ENCODE measurements at places on chromosomes 5 and 9.

- H3K27me3 ChIP-seq: no peaks in the 10 kb centered on the region
- H3K4me3 ChIP-seq: no peak overlapping the region
- DNase-seq: no peak
- H3K4me1 ChIP-seq: no peaks in the 10 kb centered on the region
- H3K36me3 ChIP-seq: no peaks in the 10 kb centered on the region
These were observed 143.7 kb downstream of the C5orf15 start for GRCh38 chr5:133824661-133825254.

DNA sequence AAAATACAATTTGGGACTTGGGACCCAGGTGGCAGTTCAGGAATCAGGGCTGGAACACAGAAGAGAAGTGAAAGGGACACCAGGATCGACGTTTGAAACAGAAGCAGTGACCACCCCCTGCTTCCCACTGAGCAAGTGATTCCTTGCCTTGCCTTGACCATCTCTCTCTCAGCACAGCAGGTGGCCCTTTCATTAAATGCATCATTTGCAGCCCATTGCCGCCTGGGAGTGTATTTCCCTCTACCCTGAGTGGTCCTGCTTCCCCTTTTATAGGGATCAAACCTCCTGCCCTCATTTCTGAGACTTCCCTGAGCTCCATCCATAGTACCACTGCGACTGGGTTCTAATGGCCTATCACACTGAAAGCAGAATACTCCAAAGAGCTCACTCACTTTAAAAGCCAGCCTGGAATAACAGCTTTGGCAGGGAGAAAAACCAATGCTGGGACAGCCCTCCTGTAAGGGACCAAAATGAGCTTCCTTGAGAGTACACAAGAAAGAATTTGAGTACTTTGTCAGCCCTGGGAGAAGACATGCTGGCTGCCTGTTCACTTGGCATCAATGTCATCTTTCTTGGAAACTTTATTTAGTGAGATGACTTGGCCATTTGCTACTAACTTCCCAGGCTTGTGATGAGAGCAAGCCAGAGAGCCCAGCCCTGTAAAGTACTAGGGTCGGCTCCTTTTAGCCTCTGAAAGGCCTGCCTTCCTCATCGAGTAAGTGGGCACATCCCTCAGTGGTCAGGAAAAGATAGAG, 149.7 kb downstream of the SLIT3 start:
- no peak overlapping the region for H3K4me3 ChIP-seq
- H3K27me3 ChIP-seq: no peaks in the 10 kb centered on the region
- no peaks in the 10 kb centered on the region for H3K36me3 ChIP-seq
- H3K27ac ChIP-seq: no peak overlapping the region
- DNase-seq: no peak

DNA sequence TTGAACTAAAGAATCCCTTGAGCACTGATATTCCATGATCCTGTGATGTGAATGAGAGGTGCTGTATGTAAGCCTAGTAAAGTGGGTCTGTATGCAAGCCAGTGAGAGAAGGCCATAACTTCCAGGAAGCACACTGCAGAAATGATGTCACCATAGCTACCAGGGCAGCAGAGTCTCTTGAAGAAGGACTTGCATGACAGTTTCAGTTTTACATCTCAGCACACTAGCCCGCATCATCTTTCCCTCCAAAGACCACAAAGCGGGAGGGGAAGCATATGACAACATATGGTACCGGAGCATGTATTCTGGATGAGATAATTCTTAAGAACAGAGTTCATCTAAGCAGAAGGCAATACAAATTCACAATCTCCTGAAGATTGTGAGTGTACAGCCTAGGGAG, 37.6 kb upstream of the MAST4 start:
- DNase-seq: no peak
- no peak overlapping the region for H3K27ac ChIP-seq
- H3K27me3 ChIP-seq: no peaks in the 10 kb centered on the region
- no peak overlapping the region for H3K4me3 ChIP-seq

DNA sequence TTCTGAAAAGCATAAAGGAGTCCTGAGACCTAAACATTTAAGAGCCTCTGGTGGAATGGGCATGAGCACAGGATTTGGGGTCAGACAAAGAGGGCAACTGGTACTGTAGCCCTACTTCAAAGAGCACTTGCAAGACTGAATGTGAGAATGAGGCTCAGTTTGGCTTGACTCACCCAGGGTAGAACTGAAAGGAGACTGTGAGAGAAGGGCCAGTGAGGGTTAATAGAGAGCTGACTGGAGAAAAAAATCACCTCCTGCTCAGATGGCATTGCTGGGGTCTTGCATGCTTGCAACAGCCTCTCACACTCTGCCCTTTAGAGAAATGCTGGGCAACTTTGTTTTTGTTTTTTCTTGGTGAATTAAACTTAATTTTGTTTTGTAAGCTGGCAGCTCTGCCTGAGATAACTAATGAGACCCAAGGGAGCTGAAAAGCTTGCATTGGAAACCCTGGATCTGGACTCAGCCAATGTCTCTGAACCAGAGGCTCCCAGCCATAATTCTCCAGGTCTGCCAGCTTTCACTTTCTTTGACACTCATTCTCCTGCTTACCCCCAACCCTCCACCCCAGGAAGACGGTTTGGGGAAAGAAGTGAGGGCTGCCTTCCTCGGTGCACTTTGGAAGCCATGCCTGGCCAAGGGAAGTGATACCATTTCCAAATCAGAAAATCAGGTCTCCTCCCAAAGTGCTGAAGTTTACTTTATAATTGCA, 161.1 kb upstream of the PANK3 start:
- no peaks in the 10 kb centered on the region for H3K27me3 ChIP-seq
- H3K36me3 ChIP-seq: no peaks in the 10 kb centered on the region
- no peak for DNase-seq

- no peak for DNase-seq
- H3K36me3 ChIP-seq: no peaks in the 10 kb centered on the region
- H3K4me1 ChIP-seq: no peaks in the 10 kb centered on the region
- H3K27ac ChIP-seq: no peak overlapping the region
- H3K4me3 ChIP-seq: no peak overlapping the region
These were observed 254.6 kb downstream of the EDIL3 start for GRCh38 chr5:84130006-84130580.

DNA sequence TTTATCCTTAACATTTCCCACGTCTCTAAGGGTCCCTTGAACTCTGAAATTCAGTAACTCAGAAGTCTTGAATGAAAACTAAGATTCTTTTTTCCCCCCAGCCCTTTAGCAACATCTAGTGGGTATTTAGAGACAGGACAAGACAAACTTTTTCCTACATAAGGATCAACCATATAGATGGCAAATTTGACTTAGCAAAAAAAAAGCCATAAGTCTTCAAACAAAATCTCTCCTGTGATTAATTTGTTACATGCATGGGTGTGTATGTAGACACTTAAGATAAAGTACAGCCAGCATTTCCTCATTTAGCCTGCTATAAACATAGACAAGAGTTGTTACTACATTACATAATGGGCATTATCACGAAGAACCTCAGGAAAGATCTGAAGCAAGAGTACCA, 29.1 kb upstream of the ANKRD31 start:
- no peak for DNase-seq
- H3K36me3 ChIP-seq: no peaks in the 10 kb centered on the region
- no peak overlapping the region for H3K4me3 ChIP-seq
- H3K4me1 ChIP-seq: no peaks in the 10 kb centered on the region
- H3K27me3 ChIP-seq: no peaks in the 10 kb centered on the region
- no peak overlapping the region for H3K27ac ChIP-seq

DNA sequence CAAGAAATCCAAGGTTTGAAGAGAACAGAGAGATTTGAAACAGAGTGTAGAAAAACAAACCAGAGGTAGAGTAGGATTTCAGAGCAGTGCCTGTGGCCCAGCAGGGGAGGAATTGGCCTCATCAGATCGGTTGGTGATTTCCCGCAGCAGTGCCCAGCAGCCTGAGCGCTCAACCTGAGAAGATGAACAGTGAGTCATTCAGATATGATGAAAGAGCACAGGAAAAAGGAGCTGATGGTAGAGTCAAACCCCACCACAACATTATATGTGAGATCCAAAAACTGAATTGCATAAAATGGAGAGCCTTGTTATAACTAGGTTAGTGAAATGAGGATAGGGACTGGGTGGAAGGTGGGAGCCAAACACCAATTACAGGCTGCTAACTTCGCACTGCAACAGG, 248.9 kb downstream of the PIK3R1 start:
- no peaks in the 10 kb centered on the region for H3K27me3 ChIP-seq
- H3K4me1 ChIP-seq: no peaks in the 10 kb centered on the region
- DNase-seq: no peak
- H3K4me3 ChIP-seq: no peak overlapping the region
- H3K27ac ChIP-seq: no peak overlapping the region

DNA sequence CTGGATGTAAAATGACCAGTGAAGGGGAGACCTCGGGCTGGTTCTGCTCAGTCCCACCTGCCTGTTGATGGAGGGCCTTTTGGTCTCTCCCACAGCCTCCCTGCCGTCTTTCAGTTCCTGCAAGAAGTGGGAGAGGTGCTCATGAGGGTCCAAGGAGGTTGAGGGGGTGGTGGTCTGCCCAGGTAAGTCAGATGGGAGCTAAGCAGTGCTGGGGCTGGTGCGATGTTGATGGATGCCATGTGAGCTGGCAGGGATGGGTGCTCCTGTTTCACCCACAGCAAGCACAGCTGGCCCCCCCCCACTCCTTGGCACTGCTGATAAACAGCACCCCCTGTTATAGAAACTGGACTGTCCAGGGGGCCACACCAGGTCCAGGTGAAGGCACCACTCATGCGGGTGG, 145.6 kb downstream of the NSG2 start:
- H3K36me3 ChIP-seq: no peaks in the 10 kb centered on the region
- no peak overlapping the region for H3K27ac ChIP-seq
- no peak for DNase-seq
- no peak overlapping the region for H3K4me3 ChIP-seq
- no peaks in the 10 kb centered on the region for H3K4me1 ChIP-seq

DNA sequence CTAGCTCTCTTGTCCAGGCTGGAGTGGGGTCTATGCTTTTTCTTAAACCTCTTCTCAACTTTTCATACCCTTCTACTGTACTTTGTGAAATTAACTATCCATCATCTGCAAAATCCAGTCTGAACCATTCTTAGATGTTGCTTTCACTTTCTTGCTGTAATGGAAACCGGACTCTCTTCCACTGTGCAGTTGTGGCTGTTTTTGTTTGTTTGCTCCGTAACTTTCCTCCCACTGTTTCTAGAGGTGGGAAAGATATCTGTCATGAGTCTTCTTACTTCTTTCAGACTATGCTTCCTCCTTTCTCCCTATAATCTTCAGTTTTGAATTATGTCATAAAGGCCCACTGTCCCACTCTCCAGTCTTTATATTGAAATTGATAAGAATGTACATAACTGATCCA, 6.5 kb downstream of the TNPO1 start:
- no peaks in the 10 kb centered on the region for H3K27me3 ChIP-seq
- no peak overlapping the region for H3K27ac ChIP-seq
- H3K4me3 ChIP-seq: no peak overlapping the region
- no peaks in the 10 kb centered on the region for H3K36me3 ChIP-seq
- H3K4me1 ChIP-seq: no peaks in the 10 kb centered on the region

DNA sequence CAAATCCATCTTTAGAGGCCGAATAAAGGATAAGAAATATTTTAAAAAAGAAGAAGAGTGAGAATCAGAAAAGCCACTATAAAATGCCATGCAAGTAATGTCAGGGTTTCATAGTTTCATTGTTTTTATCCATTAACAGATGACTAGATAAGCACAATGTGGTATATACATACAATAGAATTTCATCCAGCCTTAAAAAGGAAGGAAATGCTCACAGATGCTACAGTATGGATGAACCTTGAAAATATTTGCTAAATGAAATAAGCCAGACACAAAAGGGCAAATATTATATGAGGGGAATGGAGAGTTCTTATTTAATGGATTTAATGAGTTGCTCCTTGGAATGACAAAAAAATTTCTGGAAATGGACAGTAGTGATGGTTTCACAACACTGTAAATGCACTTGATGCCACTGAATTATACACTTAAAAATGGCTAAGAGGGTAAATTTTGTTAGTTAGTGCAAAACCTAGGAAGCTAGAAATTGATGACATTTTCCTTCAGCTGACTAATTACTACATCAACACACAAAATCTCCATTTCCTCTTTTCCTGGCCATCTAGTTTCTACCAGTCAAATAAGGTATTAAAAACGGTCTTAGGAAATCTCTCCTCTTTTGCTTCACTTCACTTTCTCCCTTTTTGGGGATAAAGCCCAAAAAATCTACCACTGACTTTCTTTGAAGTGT, 86.6 kb downstream of the GNA14 start:
- no peaks in the 10 kb centered on the region for H3K27me3 ChIP-seq
- H3K4me3 ChIP-seq: no peak overlapping the region
- DNase-seq: no peak
- H3K4me1 ChIP-seq: no peaks in the 10 kb centered on the region
- no peaks in the 10 kb centered on the region for H3K36me3 ChIP-seq

DNA sequence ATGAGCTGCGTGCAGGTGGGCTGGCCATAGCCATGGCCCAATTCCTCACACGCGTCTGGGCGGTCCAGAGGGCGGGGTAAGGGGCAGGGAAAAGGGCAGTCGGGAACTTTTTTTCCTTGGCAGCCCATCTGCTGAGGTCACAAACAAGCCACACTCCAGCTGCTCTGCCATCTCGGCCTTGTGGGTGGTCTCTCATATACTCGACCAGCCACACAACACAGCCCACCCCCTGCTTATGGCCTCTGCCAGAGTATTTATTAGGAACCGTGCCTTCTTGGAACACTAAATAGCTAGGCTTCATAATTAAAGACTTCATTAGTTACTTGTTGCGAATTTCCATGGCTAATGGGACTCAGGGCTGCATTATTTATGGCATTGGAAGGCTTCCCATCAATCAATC, 98.5 kb upstream of the LHFPL2 start:
- H3K4me3 ChIP-seq: no peak overlapping the region
- no peaks in the 10 kb centered on the region for H3K4me1 ChIP-seq
- H3K27ac ChIP-seq: no peak overlapping the region

DNA sequence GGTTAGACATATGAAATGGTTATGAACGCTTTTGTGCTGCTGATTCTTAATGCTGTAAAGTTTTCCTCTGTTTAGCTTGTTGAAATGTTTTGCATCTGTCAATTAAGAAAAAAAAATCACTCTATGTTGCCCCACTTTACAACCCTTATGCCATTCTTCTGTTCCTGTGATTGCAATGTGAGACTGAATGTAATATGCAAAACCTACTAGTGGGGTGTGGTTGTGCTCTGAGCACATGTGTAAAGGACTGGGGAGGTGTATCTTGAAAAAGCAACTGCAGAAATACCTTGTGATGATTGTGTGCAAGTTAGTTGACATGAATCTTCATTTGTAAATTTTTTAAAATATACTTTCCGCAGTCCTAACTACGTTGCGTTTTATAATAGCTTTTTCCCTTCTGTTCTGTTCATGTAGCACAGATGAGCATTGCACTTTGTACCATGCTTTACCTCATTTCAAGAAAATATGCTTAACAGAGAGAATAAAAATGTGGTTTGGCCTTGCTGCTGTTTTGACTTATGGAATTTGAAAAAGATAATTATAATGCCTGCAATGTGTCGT, 357.0 kb upstream of the PIK3R1 start:
- H3K27me3 ChIP-seq: no peaks in the 10 kb centered on the region
- H3K27ac ChIP-seq: no peak overlapping the region
- DNase-seq: no peak
- no peaks in the 10 kb centered on the region for H3K4me1 ChIP-seq
- H3K4me3 ChIP-seq: no peak overlapping the region

Measured in prostate gland (tissue), 2 donors.